ENCODE measurements at places on chromosomes 3 and 15. TPM values are rescaled to one million over a fixed set of nuclear protein-coding genes. Genes with fewer than 3 reads are reported as not detected.
A peak's percentile ranks its signal among the peaks of the same experiment; 100 is the strongest.

DNA sequence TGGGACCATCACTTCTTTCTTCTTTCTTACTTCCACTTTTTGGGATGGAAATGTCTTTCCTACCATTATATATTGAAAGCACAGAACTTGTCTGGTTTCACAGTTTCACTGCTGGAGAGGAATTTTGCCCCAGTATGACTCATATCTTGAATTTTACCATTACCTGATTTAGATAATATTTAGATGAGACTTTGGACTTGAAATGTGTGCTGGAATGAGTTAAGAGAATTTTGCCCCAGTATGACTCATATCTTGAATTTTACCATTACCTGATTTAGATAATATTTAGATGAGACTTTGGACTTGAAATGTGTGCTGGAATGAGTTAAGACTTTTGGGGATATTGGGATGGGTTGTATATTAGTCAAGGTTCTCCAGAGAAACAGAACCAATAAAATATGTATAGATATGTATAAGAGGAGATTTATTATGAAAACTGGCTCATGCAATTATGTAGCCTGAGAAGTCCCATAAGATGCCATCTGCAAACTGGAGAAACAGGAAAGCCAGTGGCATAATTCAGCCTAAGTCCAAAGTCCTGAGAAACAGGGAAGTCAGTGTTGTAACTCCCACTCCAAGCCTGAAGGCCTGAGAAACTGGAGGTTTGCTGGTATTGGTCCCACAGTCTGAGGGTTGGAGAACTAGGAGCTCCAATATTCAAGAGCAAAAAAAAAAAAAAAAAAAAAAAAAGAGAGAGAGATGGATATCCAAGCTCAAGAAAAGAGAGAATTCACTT, 1029.2 kb downstream of the EPHA3 start:
- DNase-seq = no peak

- no peak for DNase-seq
Measured at GRCh38 chr15:88680241-88681001, 41.6 kb downstream of the ISG20 start.

DNA sequence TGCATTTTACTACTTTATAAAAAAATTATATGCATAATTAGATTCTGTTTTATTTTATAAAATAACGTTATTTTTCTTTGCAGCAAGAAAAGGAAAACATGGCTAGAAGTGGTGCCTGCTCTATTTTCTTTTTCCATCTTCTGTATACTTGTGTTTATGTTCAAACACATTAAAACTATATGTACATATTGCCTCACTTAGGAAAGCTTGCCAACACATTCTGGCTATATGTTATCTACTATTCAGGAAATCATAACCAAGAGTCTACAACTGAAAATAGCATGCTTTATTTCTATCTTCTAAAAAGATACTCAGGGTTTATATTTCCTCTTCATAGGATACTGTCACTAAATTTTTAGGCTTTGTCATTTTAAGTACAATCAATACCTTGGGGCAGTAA, 90.2 kb upstream of the KCNMB2 start:
- DNase-seq = no peak

DNA sequence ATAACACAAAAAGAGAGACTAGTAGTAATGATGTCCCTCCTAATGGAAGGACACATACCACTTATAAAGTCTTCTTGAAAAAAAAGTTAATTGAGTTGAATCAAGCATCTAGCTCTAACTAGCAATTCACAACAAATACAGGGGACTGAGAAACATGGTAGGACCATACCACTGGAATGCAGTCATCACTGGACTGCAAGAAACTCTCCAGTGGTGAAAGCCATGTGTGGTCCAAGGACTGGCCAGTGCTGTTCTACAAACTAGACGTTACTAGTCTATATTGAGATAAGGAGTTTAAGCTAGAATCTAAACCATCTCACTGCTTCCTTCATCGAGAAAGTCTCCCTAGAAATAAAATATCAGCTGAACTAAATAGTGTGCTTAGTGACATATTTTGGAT, 16.7 kb downstream of the FBN1 start:
- DNase-seq = no peak

- DNase-seq = no peak
Measured at GRCh38 chr3:113150250-113150649, 61.1 kb upstream of the BOC start.

- DNase-seq = no peak
Measured at GRCh38 chr15:95119041-95119610, 887.8 kb downstream of the MCTP2 start.

GRCh38 chr3:139006051-139006716, at the start of gene PRR23A:
TSS of gene PRR23A (minus strand) at chr3:139006268. CDS start at chr3:139006268, 0 bp downstream.
- DNase-seq = no peak

Gene IFT80
- 30.9 TPM for total RNA-seq

GRCh38 chr15:84881520-84881830, 3.0 kb upstream of the SLC28A1 start:
- DNase-seq = no peak

DNA sequence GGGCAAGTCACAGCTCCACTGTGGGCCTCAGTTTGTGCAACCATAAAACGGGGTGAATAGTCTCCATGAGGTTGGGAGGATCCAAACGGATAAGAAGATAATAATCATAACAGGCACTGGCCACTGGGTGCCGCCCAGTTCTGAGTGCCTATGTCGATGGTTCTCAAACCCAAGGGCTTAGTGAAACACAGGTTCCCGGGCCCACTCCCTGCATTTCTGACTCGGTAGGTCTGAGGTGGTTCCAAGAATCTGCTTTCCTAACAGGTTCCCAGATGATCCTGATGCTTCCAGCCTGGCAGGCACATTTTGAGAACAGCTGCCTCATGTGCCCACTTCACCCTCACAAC, 21.2 kb downstream of the ALS2CL start:
- DNase-seq = no peak

Gene ROBO1
- total RNA-seq = 0.62 TPM

Gene FBXO40
- total RNA-seq = not detected

Gene CPNE9
- total RNA-seq = 0.25 TPM

DNA sequence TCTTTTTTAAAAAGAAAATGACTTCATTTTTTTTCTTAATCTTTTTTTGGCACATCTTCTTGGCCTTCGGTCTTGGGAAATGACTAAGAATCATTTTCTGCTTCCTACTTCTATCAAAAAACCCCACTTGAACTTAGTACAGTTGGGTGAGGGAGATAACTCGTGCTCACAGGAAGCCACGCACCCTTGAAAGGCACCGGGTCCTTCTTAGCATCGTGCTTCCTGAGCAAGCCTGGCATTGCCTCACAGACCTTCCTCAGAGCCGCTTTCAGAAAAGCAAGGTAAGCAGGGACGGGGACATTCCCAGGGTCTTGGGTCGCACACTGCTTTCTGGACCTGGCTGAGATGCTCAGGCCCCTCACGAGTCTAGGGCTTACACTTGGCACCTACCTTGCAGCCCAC, at the start of gene CCR4:
Gene CCR4 (plus strand): TSS at position 235 of the 402 bp plus-strand sequence. CDS start 1,779 bp downstream, outside the sequence.
- DNase-seq = peak; percentile 68

- no peak for DNase-seq
Measured at GRCh38 chr3:65880350-65880749, 158.4 kb downstream of the MAGI1 start.

Gene TMEM207
- not detected for total RNA-seq

Gene GPR87
- total RNA-seq = 0.22 TPM

GRCh38 chr3:167166594-167167253, 213.4 kb downstream of the ZBBX start:
- no peak for DNase-seq

Gene ETV5
- 0.48 TPM for total RNA-seq

Gene U2SURP
- total RNA-seq = 111 TPM

Gene FANCD2OS
- total RNA-seq = not detected

Gene CCR8
- total RNA-seq = 1.9 TPM

- DNase-seq = peak; percentile 8
Measured at GRCh38 chr3:132726341-132726823, 4.2 kb upstream of the NPHP3 start.

Gene CHRNB4
- not detected for total RNA-seq

Gene HRG
- total RNA-seq = not detected

- no peak for DNase-seq
Measured at GRCh38 chr3:133884054-133884886, 11.4 kb downstream of the RAB6B start.

Gene IL12A
- total RNA-seq = 0.17 TPM

DNA sequence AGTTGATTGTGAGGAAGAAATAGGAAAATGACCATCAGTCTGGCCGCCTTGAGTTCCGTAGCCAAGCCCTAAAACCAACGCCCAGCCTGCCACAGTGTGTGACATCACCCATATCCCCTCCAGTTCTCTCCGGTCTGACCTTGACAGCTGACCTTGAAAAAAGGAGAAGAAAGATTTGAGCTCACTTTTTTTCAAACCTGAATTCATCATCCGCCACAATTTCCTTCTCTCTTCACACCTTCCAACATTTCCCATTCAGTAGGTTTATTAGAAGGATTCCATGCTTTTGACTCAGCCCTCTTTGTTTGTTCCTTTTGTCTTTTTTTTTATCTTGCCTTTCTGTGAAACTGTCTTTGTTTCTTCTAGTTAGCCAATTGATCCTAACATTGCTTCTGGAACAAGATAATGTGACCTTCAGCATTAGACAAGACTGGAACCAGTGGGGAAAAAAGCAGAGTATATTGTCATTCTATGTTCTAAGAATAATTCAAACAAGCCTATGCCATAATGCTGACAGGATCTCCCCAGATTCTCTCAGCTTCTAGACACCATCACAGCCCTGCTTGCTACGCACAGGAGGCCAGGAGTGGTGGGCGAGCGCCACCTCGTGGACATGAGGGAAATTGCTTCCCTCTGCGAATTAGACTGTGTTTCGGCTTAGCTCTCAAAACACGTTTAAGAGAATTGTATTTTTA, 283.1 kb downstream of the FGF12 start:
- peak; percentile 58 for DNase-seq

DNA sequence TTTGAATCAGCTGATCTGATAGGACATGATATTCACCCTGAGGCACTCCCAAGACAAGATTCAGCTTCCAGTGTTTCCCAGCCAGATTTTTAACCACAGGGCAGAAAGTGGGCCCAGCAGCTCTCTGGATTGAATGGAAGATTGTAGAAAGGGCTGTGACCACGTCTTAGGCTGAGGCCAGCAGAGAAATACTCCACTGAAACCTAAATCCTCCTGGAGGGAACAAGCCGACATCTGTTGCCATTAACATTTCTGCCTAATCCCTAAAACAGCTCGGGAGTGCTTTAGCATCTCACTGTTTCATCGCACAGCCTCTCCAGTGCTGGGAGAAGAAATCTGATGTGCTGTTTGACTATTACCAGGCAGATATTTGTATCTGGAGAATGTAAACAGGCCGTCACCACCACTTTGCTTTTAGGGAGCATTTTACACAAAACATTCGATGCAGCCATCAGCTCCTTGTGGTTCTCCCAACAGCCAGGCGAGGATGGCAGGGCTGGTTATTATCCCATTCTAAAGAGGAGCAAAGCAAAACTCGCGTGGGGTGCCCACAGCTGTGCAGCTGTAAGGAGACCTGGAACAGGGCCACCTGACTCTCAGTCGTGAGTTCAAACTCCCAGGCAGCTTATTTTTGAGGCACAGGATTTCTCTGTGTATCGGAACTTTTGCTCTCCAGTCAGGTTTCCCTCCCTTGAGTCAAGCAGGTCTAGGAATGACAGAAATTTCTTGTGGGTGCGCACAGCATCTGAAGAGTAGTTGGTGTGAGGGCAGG, 117.4 kb downstream of the LIPC start:
- no peak for DNase-seq

Gene PCNP
- total RNA-seq = 191 TPM

Gene LYSMD2
- 18.2 TPM for total RNA-seq

DNA sequence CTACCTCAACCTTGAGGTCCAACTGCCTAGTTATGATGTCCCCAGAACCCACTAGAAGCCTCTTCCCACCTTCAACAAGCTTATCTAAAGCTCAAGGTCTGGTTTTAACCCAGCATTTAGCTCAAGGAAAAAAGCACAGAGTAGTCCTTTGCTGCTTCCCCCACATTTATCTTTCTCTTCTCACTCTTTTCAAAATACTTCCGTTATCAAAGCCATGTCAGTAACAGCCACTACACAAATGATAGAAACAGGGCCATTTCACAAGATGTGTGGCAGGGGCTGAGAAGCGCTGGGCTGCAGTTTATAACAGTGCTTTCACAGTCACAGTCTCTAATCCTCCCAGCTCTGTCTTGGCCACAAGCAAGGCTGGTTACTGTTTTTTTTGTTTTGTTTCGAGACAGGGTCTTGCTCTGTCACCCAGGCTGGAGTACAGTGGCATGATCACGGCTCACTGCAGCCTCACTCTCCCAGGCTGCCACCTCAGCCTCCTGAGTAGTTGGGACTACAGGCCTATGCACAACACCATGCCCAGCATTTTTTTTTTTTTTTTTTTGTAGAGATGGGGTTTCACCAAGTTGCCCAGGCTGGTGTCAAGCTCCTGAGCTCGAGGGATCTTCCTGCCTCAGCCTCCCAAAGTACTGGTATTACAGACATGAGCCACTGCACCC, 218.8 kb downstream of the OSBPL10 start:
- no peak for DNase-seq

- peak; percentile 30 for DNase-seq
Measured at GRCh38 chr15:97234851-97235610, 725.5 kb upstream of the ARRDC4 start.

GRCh38 chr3:150899141-150899540, 6.1 kb downstream of the MINDY4B start:
- DNase-seq = no peak

Gene KNG1
- not detected for total RNA-seq

- no peak for DNase-seq
Measured at GRCh38 chr3:114227076-114227475, 10.3 kb downstream of the ZNF80 start.

DNA sequence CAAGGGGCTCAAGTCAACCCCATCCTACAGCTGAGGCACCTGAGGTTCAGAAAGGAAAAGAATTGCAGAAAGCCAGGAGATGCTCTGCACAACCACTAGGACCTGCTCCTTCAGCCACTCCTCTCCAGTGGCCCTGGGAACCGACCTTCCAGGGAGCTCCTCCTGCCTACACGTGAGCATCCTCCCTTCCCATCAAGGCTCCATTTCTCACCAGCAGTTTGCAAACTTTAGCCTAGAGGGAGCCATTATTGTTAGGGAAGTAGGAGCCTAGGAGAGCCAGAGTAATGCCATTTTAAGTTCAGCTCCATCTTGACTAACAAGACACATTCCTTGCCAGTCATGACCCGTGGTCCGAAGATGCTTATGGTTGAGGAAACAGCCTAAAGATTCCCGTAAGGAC, 11.2 kb upstream of the CHCHD6 start:
- DNase-seq = no peak

GRCh38 chr3:32316319-32316718, 75.3 kb upstream of the CMTM7 start:
- no peak for DNase-seq

DNA sequence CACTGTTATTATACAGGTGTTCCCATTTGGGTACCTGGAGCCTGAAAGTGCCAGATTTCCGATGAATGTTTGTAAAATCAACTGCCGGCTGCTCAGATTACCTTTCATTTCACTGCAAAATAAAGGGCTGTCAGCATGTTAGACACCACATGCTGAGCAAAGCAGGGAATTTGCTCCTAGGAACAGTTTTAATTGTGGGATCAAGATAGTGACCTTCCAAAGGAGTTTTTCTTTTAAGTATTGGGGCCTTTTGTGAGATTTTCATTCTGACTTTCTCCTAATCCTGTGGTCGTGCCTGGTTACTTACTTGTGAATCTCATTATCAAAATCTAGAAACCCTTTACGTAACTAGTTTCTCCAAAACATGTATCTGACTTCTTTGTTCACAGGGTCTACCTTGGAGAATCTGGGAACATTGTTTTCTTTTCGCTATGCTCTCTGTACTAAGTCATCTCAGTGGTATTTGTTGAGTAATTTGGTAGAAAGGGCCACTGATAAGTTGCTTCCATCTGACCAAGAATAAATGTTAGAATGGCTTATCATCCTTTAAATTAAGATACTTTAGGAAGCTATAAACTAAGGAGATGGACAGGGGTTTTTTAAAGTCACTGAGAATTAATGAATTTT, 40.8 kb upstream of the LRTM1 start:
- no peak for DNase-seq
